Activated CD4-positive, alpha-beta T cell treated with anti-CD3 and anti-CD28 coated beads, Interleukin-2, amount 10 ng/mL, durations not matched to agents 24 days and 14 days (primary cell): ENCODE measurements at places on chromosomes 16 and 17. TPM values are rescaled to one million over a fixed set of nuclear protein-coding genes. Genes with fewer than 3 reads are reported as not detected.

SLC25A10 gene
- 48.6 and 52.7 TPM in 2 replicates for total RNA-seq

OSBPL7 gene
- total RNA-seq: 18.1 and 18.4 TPM in 2 replicates

DNA sequence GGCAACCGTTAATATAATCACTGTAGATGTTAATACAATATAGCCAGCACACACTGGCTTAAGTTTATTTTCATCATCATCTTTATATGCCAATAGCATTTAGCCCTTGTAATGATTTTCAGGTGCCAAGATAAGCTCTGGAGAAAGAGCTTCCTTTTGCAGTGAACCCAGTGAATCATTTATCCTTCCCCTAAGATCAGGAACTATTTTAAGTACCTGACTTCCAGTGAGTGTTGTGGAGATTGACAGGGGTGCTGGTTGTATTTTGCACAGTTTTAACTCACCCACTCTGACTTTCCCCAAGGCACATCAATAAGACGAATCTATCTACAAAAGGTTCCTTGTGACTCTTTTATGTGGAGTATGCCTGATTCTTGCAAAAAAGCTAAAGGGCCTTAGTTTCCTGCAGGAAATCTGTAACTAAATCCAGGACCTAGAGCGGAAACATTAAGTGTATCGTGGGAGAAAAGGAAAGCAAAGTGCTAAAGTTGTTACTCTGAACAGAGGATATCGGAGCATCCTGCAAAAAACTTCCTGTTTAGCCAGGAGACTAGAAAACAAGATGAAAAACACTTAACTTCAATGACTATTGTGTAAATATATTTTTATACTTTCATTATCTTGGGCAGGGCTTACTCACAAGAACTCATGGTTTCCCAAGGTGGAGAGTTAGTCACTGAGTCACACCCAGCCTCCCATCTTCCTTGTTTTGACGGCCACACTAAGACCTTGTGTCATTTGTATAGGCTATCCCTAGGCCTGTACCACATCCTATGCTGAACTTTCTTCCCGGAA lies 183.6 kb downstream of the MAP2K6 start:
- H3K27ac ChIP-seq: no peak overlapping the region
- peaks cover 5% of the 10 kb centered on the region for H3K4me1 ChIP-seq
- H3K27me3 ChIP-seq: peaks cover 14% of the 10 kb centered on the region
- H3K4me3 ChIP-seq: no peak overlapping the region
- H3K36me3 ChIP-seq: no peaks in the 10 kb centered on the region

DNA sequence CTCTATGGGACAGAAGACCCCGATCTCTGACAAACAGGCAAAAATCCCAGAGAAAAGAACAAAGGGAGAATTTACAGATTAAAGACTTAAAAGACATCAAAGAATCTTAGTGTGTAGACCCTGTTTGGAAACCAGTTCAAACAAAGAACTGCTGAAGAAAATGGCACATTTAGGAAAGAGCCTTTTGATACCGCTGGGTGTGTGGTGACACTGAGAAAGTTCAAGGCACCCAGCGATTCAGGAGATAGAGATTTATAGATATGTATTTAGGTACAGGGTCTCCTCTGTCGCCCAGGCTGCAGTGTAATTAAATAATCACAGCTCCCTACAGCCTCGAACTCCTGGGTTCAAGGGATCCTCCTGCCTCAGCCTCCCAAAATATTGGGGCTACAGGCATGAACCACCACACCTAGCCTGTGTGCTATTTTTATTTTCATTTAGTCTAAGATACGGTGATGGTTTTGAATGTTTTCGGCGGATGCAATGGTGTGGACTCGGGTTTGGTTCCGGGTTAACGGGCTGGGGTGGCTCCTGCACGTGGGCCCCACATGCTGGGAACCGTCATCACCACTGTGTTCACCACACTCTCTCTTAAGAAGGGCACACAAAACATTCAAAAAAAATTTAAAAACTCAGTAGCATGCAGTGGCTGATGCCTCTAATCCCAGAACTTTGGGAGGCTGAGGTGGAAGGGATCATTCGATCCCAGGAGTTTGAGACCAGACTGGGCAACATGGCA lies 114.0 kb downstream of the ZNF778 start:
- H3K27ac ChIP-seq: peak overlapping the region; percentile 43
- peaks cover 62% of the 10 kb centered on the region for H3K4me1 ChIP-seq
- peaks cover 6% of the 10 kb centered on the region for H3K36me3 ChIP-seq
- peak overlapping the region; percentile 23 for H3K4me3 ChIP-seq
- no peak for DNase-seq

- H3K4me1 ChIP-seq: peaks cover 47% of the 10 kb centered on the region
- DNase-seq: no peak
- peaks cover 64% of the 10 kb centered on the region for H3K36me3 ChIP-seq
- H3K27ac ChIP-seq: peak overlapping the region; percentile 39
Observed at GRCh38 chr16:27228621-27229501, 25.5 kb downstream of the KDM8 start.

GRCh38 chr17:55452139-55452790 lies 30.6 kb upstream of the MMD start:
- peaks cover 15% of the 10 kb centered on the region for H3K27me3 ChIP-seq
- H3K36me3 ChIP-seq: no peaks in the 10 kb centered on the region
- peaks cover 20% of the 10 kb centered on the region for H3K4me1 ChIP-seq
- no peak overlapping the region for H3K27ac ChIP-seq
- no peak overlapping the region for H3K4me3 ChIP-seq

GRCh38 chr16:14284930-14285512 lies 213.9 kb downstream of the MRTFB start:
- peak overlapping the region; percentile 88 for H3K4me3 ChIP-seq
- H3K4me1 ChIP-seq: peaks cover 15% of the 10 kb centered on the region
- H3K36me3 ChIP-seq: peaks cover 4% of the 10 kb centered on the region
- no peak for DNase-seq
- peaks cover 5% of the 10 kb centered on the region for H3K27me3 ChIP-seq

LLGL2 gene
- total RNA-seq: 6.5 and 9.0 TPM in 2 replicates

DNA sequence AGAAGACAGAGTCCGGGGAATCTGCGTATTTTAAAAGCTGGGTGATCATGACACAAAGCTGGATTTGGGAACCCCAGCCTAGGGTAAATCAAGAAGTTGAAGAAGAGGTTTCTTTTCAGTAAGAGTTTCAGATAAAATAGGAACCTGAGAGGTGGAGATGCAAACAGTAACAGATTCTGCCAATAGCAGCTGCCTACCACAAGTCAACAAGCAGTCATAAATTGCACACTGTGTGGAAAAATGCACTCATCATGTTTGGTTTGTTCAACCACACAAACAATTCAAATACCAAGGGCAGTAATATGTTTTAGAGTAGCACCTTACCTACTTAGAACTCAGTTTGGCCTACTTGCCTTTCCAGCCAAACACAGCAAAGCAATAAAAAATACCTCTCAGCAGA lies 14.0 kb downstream of the MYO1D start:
- no peak overlapping the region for H3K4me3 ChIP-seq
- DNase-seq: no peak
- H3K36me3 ChIP-seq: no peaks in the 10 kb centered on the region
- H3K27me3 ChIP-seq: peaks cover 10% of the 10 kb centered on the region
